Activated CD8-positive, alpha-beta memory T cell treated with anti-CD3 and anti-CD28 coated beads for 1 hour (primary cell): ENCODE measurements at places on chromosomes 6 and 20.

GRCh38 chr6:30894381-30894780, 10.1 kb downstream of the DDR1 start:
- no peak for DNase-seq

DNA sequence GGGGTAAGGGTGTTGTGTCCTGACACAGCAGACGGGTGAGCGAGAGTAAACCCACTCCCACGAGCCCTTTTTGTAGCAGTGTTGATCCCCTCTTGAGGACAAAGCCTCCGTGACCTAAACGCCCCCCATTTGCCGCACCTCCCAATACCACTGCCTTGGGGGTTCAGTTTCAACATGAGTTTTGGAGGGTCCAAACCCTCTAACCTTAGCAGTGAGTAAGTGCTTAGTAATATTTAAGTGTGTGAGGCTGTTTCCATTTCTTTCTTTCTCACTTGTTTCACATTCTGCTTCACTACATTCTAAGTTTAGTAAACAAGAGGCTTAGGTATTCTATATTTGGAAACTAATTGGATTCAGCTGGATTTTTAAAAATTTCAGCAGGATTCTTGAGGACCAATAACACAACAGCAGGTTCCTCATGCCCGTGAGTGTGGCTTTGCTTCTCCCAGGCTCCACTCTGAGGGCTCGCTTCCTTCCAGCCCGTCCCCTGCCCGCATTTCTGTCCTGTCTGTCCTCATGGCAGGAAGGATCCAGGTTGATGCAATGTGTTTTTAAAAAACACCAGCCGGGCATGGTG, 41.2 kb downstream of the SNX9 start:
- no peak for DNase-seq

DNA sequence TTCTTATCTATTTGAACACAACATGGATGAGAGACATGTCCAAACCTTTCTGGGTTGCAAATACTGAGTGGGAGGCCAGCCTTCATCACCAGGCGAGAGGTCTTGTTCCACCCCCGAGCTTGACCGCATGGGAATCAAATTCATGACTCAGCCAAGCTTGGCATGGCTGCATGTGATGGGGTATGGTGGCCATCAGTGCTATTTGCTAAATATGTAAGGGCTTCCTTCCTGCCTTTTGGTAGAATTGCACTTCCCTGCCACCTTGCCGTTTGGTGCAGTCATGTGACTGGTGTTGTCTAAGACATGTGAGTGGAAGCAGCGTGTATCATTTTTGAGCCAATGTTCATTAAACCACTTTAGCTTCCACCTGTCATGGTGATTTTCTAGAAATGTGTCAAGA, 508.9 kb upstream of the SULF2 start:
- DNase-seq: no peak

GRCh38 chr6:142014515-142014914, 118.2 kb upstream of the GJE1 start:
- no peak for DNase-seq

- DNase-seq: no peak
These were observed 15.8 kb downstream of the SNX9 start for GRCh38 chr6:157838718-157839430.

DNA sequence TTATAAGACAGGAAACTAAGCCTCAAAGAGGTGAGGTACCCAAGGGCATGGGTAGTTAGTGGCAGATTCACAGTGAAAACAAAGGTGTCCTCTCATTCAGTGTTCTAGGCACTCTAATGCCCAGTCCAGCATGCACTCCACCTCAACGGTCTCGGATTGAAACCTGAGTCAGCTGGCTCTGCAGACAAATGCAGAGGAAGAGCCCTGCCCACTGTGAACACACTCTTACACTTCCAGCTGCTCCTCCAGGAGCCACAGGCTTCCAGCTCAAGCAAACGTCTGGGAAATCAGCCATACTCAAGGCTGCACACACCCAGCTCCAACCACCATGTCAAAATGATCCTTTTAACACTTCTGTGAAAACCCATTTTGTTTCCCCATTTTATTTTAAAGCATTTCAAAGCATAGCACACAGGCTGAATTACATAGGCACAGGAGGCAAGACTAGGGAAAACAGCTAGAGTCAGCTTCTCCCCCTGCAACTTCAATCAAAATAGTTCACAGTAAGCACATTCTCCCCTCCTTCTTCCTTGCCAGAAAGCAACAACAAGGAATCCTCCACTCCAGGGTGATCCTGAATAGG, 3.0 kb upstream of the IL17A start:
- DNase-seq: no peak

- DNase-seq: no peak
These were observed 26.5 kb downstream of the EIF2S2 start for GRCh38 chr20:34085544-34086040.

DNA sequence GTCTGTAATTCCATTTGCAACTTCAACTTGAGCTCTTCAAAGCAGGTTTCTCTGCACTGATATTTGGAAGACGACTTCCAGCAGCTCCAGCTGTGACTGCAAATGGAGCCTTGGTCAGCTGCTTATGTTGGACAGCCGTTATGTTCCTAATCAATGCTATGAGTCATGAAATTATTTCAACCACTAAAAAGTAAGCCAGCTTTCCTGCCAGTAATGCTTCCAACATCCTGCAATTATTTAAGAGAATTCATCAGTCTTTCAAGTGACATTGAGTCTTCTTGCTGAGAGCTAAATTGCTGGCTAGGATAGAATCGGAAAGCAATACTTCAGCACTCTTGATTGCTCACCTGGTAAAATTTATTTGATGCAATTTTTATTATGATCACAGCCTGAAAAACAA, 375.7 kb downstream of the MMUT start:
- no peak for DNase-seq

- DNase-seq: no peak
These were observed 222.2 kb upstream of the STXBP5 start for GRCh38 chr6:146981981-146982380.

DNA sequence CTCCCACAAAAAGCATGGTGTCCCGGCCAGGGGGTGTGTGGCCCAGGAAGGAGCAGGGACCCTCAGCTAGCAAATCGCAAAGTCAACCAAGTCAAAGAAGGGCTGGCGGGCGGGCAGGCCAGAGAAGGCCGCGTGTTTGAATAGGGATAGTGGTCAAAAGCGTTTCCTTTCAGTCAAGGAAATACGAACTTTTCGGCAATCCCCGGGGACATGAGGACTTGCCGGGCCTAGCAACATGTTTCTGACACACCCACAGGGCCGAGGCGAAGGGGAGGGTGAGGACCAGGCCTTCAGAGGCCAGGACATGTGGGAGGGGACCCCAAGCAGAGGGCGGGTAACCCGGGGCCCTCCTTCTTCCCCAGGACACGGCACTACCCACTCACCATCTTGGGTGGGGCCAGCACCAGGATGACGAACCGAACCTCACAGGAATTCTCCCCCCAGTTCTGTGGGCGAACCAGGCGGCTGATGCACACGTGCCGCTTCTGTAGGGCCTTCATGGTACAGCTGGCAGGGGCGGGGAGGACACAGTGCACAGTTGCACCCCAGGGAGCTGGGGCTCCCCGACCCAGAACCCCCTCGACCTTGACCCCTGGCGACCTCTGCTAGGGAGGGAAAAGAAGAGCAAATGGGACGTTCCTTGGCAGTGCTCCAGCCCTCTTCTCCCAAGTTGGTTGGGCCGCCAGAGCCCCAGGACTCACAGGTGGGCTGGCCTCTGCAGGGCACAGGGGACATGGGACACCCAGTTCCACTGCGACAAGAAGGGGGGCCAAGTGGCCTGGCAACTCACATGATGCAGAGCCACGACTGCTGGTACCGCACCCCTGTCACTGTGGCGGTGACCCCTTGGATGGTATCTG, 5.6 kb downstream of the SLC4A11 start:
- no peak for DNase-seq

DNA sequence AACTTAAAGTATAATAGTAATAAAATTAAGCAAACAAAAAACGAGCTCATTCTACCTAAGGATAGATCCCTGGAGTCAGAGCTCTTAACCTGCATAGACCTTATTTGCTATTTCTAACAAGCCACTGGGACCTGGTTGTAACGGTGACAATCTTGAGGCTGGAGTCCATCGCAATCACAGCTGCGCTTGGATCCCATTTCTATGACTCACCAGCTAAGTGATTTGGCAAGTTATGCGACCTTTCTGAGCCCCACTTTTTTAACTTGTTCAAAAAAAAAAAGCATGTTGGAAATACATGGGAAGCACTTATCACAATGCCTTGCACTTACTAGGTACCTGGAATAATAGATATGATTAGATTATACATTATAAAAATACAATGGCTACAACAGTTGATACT, 389.5 kb upstream of the CDH4 start:
- DNase-seq: no peak

- DNase-seq: no peak
These were observed 283.9 kb upstream of the MAN1A1 start for GRCh38 chr6:119633461-119633860.

DNA sequence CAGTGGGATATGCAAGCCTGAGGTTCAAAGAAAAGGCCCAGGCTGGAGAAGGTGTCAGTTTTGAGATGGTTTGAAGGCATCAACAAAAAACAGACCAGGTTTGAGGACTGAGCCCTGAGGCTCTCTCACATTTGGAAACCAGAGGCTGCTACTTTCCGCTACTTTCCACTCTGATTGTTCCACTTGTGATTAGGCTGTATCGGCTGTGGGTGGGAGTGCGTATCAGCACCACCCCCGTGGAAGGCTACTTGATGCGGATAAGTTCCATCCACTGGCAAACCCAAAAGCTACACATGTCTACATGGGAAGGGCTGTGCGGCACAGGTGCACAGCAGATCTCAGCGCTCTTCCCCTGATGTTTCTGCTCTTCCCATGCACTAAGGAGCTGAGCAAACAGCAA, 198.7 kb downstream of the GMPR start:
- DNase-seq: peak; percentile 11

DNA sequence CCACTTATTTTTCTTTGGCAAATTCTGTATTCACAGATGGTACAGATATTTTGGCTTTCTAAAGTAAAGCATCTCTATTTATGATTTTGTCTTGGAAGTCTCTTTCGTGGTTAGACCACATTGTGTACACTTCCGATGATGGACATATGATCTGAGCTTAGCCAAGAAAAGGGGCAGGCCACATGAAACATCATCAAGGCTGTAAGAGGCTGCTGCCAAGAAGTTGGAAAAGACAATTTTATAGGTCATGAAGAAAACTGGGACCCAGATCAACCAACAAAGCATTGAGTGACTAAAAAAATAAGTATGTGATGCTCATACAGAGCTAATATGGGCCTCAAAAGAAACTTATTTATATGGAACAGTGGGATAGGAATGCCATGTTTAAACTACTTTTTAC, 266.4 kb downstream of the HAO1 start:
- no peak for DNase-seq

DNA sequence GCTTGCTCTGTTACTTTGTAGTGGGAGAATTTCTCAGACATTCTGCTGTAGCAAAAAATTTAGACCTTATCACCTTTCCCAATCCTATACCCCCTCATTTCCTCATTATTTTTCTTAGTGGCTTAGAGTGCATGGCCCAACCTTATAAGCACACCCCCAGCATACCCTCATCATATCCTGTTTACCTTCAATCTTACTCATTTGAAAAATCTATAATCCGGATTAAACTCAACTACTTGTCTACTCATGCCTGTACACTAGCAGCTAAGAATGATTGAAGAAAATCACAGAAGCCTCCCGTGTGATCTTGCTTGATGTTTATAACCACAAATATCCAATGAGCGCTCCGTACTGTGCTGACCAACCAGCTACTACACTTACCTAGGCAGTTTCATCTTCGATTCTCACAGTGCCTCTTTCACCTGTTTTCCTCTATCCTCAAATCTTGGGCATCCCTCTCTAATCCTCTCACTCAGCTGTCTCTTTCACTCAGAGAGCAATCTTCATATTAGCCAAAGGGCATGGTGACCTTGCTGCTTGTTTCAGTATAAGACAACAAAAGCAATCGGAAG, 36.6 kb downstream of the AIG1 start:
- no peak for DNase-seq

DNA sequence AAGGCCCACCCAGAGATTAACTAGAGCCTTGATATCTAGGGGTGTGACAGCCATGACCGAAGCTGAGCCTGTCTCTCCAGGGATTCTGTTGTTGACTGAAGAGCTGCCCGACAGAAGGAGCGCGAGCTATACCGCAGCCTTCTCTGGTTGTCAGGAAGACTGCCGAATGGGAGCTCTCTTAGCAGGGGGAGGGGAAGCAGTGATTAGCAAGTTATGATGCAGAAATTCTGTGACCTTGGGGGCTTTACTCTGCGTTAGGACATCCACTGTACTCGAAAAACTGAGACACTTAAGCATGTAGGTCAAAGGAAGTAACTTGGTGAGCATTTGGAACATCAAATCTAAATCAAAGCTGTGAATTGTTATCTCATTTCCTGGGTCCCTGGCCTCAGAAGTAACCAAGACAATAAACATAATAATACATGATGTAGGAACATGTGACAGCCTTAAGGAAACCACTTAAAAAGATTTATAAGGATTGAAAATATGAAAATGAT, 84.7 kb downstream of the MAP3K4 start:
- DNase-seq: no peak

DNA sequence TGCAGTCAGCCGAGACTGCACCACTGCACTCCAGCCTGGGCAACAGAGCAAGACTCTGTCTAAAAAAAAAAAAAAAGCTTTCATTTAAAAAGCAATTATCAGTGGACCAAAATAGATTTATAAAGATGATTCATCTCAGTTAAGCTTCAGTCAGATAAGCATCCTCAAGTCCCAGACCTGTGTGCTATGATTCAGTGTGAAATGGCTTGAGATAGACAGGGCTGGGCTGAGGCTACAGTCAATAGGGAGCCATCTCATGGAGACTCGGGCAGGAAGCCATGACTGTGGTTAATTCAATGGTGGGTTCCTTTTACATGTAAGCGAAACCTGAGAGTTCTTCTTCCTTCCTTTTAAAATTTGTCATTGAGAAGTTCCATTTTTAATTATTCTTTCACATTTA, 276.0 kb downstream of the TFAP2A start:
- DNase-seq: no peak

DNA sequence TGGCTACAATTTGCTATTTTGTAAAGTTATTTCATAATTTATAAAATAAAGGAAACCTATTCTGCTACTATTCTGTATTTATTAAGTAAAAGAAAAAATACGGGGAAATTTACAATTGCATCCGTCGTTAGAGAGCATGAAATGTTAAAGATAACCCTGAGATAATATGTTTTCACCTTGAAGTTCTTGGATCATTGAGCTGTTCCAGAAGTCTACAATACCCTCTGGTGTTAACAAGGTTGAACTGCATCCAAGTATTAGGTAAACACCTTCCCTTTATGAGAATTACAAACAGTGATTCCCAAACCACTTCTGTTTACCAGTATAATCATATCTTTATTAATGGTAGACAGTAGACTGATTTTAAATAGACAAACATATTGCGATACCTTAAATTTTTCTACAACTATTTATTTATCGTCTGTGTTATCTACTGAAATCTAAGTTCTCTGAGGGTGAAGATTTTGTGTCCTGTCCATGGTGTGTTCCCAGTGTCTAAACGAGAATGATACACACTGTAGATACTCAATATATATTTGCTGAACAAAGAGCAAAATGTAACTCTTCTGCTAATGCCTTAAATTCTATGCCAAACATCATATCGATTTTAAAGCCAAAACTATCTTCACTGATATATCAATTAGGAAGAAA, 28.2 kb downstream of the TBC1D32 start:
- no peak for DNase-seq
